ENCODE measurements at places on chromosomes 13 and 19.
A peak's percentile ranks its signal among the peaks of the same experiment; 100 is the strongest.

DNA sequence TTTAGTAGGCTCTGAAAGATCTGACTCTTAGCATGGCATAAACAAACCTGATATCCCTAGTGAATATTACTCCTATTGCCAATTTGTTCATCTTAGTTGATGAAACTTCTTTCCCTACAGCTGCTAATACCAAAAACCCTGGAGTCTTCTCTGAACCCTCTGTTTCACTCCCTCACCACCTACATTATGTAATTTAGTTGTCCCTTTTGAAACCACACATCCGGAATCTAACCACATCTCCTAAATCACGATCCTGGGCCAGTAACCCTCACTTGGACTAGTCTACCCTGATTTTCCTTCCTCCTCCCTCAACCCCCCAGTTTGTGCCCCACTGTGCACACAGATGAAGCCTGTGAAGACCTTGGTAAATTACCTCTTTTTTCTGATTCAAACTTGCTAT lies 1.2 kb downstream of the ZNF256 start:
- DNase-seq, result no peak

DNA sequence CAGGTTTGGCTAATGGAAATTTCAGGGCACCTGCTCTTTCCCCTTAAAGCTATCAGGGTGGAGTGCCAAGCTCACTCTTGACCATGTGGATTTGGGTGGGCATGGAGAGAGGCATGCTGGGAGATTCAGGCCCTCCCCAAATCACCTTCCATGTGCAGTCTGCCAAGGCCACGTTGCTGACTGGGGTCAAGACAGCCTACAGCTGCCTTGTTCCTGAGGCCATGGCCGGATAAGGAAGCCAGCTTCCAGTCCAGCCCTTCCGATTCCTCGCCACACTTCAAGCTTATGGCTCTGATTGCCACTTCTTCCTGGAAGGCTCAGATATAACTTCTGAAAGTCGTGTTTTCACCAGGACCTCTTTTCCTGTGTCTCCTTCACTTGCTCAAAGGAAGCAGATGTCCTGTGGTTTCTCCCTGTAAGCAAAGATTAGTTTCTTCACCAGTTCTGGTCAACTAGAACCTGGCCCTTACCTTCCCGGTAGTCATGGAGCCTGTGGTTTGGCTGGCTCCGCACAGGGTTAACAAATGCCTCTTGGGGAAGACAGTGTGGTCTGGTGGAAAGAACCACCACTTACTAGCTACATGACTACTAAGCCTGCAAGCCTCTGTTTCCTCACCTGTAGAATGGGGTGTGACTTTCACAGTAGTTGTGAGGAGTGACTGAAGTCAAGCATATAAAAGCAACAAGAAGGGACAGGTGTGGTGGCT lies 16.1 kb upstream of the TPT1 start:
- DNase-seq, result no peak

GRCh38 chr13:78256484-78256883 lies 337.9 kb upstream of the EDNRB start:
- no peak for DNase-seq

- DNase-seq, result peak; percentile 84
These were observed 1.8 kb downstream of the TNPO2 start for GRCh38 chr19:12721656-12722565.

GRCh38 chr13:52703482-52703881 lies 36.1 kb downstream of the CNMD start:
- DNase-seq, result no peak

GRCh38 chr19:47022541-47023447 lies 3.2 kb downstream of the NPAS1 start:
- no peak for DNase-seq

DNA sequence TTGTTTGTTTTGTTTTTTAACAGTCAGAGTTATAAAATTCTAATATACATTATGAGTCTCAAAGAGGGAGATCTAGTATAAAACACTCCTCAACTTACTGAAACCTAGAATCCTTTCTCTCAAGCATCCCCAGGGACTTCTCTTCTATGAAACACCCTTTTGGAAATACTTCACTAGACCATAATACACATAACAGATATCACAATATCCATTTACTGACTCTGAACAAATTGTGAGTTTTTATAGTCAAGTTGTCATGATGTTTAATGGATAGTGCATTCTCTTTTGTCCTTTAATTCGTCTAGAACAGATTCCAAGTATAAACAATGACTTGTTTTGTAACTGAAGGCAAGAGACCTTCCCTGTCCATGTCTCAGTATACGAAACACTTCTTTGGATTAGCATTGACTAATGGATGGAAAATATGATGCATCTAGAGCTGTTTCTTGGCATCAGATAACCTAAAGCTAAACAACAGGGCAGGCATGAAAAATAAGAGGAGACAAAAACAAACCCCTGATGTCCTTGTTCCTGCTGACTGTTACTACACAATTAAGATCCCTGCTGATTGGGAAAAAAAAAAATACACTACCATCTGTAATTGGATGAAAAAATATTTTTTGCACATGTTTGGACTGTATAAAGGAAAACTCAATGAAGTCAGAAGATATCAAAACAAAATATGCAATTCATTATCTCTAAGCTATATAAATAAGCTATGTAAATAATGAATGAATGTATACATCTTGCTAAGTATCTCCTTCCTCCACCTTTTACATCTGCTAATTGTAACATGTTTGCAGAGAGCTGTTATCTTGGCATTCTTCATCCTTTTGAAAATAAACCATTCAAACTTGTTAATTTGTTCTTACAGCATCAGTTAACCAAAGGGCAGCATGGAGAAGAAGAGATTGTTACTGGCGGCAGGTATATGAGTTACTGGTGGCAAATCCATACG lies 214.2 kb downstream of the LACC1 start:
- DNase-seq, result no peak

DNA sequence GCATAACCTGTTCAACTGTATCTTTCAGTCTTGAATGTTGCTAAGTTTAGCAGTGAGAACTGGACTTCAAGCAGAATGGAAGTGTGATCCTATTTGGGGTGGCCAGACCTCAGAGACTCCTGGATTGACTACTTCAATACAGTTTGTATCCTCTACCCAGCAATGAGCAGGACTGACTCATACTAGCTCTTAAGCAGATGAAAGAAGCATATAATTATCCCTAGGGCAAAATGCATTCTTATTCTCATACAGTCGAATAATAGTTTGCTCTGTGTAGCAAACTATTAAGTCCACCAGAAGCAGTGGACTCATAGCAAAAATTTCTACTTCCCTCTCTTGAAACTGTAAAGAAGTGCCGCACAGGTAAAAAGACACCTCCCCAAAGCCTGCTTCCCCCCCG lies 46.4 kb upstream of the FAM216B start:
- DNase-seq, result no peak

DNA sequence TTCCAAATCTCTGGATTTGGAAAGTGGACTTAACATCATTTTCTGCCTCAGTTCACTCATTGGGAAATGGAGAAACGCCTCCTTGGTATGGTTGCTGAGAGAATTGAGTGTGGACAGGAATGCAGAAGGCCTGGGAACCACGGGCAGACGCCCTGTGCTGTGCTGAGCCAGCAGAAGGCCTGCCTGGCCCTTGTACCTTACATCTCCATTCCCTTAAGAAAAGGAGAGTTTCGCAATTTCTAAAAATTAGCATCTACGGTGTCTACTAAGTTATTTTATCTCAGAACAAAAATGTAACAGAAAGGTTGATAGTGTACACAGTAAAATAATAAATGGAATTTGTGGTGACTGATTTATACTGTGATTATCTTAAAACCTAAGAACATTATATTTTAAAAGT lies 78.7 kb downstream of the IPO5 start:
- no peak for DNase-seq

DNA sequence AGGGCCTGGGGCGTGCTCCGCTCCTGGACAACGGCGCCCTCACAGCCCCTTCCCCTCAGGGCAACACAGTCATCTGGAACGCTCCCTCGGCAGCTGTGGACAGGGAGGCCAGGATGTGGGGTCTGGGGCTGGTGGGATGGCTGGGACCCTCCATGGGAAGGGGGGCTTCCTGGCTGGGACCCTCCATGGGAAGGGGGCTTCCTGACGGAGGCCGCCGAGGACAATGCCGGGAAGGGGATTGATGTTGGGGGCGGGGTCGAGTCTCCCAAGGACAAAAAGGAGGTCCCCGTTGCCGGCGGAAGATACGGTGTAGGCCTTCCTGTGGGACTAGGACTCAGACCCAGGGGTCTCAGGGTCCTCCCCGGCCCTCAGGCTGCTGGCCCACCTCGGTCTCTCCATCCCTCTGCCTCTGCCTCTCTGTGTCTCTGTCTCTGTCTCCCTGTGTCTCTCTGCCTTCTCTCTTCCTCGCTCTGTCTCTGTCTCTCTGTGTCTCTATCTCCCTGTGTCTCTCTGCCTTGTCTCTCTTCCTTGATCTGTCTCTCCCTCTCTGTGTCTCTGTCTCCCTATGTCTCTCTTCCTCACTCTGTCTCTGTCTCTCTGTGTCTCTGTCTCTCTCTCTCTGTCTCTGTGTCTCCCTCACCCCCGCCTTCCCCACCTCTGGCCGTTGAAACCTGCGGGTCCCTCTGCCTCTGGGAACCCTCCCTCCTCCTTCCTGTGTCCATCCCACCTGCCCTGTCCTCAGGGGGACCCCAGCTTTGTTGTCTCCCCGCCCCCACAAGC lies 2.7 kb upstream of the MADCAM1 start:
- no peak for DNase-seq

DNA sequence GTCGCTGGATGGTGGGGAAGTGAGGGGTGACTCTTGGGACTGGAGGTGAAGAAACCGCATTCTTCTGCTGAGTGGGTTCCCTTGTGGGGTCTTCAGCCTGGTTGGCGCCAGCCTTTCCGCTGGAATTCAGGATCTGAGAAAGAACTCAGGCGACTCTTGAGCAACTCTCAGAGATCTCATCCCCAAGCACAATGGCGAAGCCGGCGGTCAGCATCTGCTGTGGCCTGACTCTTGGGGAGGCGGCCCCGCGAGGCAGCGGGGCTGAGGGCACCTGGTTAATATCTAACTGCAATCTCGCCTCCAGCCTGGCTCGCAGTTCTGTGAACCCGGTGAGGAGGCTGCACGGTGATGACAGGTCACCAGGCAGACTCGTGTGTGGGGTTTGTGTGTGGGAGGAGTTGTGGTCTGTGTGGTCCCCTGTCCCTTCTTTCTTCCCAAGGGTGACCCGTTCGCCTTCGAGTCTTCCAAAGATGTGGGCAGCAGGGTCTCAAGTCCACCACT lies 883 bp downstream of the ZNF441 start:
- DNase-seq, result peak; percentile 25

DNA sequence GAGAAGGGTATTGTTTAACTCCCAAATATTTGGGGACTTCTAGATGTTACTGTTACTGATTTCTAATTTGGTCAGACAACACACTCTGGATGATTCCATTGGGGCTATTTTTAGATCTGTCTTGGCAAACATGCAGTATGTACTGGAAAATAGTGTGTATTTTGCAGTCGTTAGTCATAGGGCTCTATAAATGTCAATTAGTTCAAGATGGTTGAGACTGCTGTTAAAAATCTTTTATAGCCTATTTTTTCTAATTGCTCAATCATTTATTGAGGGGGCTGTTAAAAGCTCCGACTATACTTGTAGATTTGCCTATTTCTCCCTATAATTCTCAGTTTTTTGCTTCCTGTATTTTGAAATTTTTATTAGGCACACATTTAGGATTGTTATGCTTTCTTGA lies 31.4 kb downstream of the PPP5C start:
- DNase-seq, result peak; percentile 90

GRCh38 chr13:101660711-101661110 lies 208.2 kb downstream of the ITGBL1 start:
- no peak for DNase-seq

DNA sequence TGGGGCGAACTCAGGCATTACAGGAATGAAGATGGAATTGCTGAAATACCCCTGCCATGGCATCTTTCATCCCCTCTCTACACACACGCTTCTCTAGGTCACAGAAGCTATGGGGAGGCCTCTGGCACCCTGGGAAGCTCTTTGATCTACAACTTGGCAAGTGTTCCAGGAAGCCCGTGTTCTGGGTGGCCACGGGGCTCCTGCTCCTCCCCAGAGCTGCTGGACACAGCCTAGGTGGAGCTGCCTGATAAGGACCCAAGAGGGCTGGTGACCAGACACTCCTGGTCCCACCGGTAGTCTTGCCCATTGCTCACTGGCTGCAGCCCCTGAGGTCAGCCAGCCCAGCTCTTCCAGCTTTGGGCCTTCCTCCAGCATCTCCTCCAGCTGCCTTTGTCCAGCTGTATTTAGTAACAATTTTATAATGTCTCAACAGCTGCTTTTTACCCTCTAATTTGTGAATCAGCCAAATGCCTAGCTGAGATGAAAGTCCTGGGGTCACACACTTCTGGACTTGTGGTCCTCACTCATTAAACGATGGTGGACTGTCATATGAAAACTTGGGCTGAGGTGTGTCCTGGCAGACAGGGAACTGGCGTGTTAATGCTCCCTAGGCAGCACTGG lies 72.8 kb upstream of the SPATA13 start:
- no peak for DNase-seq

GRCh38 chr19:49837425-49837824 lies 13.5 kb upstream of the PTOV1 start:
- no peak for DNase-seq

DNA sequence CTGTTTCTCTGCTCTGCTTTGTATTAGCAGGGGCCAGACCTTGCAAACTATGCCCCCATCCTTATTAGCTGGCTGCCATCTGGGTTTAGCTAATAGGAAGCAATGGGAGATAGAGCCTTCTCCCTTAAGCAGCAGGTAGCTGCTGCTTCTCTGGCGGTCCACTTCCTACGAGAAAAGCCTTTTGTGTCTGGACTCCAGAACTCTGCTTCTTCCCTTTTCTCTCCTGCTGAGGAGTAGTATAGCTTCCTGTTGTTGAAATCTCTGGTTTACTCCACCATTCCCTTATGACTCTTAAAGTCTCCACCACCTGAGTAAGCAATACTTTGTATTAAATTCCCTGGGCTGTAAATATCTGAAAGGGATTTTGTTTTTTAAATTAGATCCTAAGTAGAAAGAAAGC lies 147.1 kb downstream of the DNAJC15 start:
- no peak for DNase-seq

DNA sequence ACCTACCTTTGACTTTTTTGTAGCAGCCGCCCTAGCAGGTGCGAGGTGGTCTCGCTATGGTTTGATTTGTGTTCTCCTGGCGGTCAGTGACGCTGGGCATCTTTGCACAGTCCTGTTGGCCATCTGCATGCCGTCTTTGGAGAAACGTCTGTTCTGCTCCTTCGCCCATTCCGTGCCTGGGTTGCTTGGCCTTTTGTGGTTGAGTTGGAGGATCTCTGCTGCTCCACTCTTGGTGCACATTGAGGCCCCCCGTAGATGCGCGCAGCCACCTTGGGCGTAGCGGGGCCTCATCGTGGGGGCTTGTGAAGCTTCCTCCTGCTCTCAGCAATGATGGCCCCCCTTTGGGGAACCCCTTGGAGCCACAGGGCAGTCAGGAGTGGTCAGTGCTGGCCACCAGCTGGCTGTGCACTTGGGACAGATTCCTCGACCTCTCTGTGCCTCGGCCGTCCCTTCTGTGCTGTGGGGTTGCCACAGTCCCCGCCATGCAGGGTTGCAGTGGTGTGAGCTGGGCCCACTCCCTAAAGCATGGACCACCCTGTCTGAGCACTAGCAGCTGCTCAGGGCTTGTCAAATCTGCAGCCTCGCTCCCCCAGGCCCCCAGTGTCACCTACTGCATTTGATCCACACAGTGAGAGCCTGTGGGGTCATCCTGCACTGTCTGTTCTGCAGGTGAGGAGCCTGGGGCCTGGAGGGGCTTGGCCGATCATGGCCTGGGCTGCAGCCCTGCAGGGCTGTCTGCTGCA lies 170.8 kb downstream of the KDM4B start:
- DNase-seq, result no peak

GRCh38 chr19:14715841-14716240 lies 26.0 kb downstream of the ZNF333 start:
- no peak for DNase-seq
